ENCODE measurements at places on chromosomes 11 and 22.

DNA sequence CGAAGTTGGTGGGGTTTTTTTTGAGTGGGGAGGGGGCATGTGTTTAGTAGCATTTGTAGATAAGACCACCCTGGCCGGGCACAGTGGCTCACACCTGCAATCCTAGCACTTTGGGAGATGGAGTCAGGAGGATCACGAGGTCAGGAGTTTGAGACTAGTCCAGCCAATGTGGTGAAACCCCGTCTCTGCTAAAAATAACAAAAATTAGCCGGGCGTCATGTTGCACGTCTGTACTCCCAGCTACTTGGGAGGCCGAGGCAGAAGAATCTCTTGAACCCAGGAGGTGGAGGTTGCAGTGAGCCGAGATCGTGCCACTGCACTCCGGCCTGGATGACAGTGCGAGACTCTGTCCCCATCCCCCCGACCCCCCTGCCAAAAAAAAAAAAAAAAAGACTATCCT, 34.6 kb downstream of the CECR2 start:
- DNase-seq = no peak

- no peak for DNase-seq
These were observed 19.5 kb downstream of the TXN2 start for GRCh38 chr22:36461665-36462649.

- DNase-seq = no peak
These were observed 712 bp downstream of the IL2RB start for GRCh38 chr22:37148742-37149665.

DNA sequence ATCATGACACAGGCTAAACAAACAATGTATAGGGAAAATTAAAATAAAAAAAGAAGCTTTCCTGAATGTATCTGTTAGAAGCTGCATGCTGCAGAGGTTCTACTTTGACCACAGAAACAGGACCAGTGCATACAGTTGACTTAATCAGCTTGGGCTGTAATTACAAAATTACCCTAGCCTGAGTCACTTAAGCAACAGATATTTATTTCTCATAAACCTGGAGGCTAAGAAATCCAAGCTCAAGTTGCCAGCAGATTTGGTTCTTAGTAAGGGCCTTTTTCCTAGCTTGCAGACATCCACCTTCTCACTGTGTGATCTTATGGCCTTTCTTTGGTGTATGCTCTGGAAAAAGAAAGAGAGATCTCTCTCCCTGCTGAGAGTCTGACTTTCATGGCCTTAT, 946.5 kb upstream of the RAG2 start:
- DNase-seq = no peak

DNA sequence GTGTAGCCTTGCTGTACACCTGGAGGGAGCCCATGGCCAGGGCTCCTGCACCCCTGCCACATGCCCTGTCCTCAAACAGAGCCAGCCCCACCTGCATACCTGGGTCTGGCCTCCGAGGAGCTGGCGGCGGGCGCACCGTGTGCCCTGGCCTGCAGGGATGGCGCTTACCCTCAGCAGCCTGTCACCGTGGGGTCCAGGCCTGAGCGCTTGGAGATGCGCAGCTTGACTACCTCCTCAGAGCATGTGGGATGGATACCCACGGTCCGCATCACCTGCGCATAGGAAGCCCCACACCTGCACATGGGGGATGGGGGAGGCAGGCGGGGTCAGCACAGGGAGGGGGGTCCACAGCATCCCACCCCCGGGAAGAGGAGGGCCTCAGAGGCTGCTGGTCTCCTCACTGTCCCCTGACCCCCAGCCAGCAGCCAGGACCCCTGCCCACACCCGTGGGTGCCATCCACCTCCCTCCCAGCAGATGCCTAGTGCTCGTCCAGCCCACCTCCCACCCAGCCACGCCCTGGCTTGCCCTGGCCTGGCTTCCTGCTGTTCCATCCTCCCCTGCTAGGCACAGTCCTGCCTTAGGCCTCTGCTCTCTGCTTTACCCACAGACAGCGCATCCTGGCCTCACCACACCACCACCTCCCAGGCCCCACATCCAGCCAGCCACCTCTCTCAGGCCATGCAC, 22.4 kb upstream of the GNB1L start:
- DNase-seq = peak; percentile 80

DNA sequence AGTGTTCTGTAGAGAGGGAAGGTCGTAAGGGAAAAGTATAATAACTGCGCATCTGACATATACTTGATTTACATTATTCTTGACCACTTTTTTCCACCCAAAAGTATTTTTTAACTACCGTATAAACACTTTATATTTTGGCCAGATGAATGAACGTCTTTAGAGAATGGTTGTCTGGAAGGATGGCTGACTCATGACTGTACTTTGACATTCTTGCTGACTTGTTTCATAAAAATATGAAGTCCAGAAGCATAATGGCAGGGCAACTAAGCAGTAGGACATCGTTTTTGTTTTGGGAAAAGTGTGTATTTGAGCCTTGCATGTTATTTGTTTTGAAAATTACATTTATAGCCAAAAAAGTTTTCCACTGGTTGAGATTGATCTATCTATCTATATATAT, 110.0 kb downstream of the OSBP2 start:
- no peak for DNase-seq

DNA sequence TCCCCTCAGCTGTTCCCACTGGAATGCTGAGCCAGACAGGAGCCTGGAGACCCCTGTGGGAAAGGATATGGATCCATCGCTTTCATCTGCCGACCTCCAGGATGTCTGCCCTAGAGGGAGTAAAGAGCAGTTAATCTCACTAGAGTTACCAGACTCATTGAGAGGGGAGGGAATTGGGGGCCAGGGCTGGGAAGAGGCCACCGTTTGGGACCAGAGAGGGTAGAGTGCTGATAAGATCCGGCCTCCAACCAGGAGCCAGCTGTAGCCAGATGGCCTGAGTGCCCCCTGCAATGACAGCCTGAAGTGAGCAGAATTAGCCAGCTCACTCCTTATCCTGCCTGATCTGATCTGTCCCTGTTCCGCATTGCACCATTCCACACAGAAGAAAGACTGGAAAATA, 3.7 kb upstream of the APLNR start:
- no peak for DNase-seq

DNA sequence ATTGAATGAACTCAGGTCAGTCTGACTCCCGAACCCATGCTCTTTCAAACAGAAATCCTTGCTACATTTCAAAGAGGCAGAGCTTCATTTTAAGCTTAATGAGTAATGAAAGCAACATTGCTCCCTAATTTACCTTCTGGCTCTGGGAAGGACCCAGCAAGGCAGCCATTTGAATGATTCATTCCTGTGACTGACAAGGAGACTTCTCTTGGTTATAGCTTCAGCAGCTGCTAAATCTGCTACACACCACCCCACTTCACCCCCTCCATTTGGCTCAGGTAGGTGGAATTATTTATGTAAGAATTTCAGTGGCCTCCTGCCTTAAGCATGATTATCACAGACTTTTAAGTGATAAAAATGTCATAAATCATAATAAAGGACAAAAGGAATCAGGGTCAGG, 117.7 kb downstream of the KCNC1 start:
- DNase-seq = no peak

- DNase-seq = no peak
These were observed 29.1 kb upstream of the DLAT start for GRCh38 chr11:111996129-111996528.

GRCh38 chr11:131951121-131951520, 580.7 kb downstream of the NTM start:
- DNase-seq = no peak

- no peak for DNase-seq
These were observed 48.5 kb downstream of the GGTLC2 start for GRCh38 chr22:22692707-22693530.

DNA sequence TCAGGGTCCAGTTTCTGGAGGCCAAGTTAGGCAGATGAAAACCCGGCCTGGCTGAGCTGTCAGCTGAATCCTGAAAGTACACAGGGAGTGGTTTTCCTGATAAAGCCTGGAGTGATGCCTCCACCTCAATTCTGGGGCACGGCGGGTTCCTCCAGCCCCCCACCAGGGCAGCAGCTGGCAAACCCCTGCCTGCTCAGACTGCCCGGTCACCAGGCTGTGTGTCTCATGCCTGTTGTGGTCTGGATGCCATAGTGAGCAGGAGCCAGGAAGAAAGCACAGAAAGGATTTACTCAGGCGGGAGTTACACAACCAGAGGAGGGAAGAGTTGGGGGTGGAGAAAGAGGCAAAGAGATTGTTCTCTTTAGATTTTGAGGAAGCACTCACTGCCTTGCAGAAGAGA, 119.9 kb upstream of the RASSF10 start:
- DNase-seq = no peak

DNA sequence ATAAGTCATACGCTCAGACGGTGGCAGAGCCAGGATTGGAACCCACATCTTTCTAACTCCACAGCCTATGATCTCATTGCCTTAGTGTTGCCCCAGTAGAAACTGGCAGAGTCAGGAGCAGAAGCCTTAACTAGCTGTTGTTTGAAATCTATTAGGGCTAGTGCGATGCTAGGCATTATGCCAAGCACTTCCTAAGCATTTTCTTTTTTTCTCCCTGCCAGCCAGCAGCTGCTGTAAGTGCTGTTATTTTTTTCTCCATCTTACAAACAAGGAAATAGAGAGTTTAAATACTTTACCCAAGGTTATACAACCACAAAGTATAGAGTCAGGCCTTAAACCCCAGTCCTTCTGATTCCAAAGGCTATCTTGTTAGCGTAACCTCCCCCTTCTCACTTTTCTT, 161.0 kb upstream of the SORL1-AS1 start:
- no peak for DNase-seq

DNA sequence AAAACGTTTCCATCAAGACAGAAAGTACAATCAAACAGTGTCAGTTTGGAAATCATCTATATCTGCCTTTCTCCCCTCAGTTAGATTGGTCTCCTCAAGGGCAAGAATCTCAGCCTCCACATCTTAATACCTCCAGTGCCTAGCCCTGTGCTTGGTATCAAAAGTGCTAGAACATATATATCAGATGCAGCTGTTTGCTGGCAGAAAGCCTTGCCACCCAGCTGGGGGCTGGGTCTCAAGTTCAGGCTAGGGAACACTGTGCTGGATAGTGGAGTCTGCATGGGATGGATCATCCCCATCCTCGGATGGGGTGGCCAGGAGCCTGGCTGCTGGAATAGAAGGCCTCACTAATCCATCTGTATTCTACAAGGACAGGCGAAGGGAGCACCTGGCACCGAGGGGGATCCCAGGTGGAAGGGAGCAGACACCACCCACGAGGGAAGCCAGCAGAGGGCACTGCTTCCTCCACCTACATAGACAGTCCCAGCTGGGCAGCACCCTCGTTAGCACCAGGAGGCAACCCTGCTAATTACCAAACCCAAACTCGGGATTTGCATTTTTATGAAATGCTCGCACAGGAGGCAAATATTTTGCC, 602.2 kb downstream of the BUD13 start:
- DNase-seq = no peak

DNA sequence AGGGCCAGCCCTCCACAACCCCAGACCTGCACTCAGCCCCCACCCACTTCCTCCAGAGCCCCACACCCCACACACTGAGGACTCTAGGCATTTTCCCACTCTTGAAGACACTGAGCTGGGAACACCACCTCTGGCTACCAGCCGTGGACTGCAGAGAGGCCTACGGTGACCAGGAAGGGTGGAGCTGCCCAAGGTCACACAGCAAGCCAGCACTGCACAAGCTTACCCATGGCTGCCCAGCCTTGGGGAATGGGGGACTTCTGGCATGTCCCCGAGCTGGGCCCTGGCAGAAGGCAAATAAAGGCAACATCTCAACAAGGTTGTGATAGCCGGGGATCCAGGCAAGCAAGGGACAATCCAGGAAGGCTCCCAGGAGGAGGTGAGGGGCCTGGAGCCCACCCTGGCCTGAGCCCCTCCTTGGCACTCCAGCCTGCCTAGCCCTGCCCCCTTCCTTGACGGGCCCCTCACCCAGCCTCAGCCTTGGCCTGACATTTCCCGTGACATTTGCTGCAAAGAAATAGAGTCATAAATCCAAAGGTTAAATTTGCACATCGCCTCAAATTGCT, 5.5 kb downstream of the RTN4R start:
- DNase-seq = no peak

- no peak for DNase-seq
These were observed 87.6 kb upstream of the TIMP3 start for GRCh38 chr22:32713737-32714457.

DNA sequence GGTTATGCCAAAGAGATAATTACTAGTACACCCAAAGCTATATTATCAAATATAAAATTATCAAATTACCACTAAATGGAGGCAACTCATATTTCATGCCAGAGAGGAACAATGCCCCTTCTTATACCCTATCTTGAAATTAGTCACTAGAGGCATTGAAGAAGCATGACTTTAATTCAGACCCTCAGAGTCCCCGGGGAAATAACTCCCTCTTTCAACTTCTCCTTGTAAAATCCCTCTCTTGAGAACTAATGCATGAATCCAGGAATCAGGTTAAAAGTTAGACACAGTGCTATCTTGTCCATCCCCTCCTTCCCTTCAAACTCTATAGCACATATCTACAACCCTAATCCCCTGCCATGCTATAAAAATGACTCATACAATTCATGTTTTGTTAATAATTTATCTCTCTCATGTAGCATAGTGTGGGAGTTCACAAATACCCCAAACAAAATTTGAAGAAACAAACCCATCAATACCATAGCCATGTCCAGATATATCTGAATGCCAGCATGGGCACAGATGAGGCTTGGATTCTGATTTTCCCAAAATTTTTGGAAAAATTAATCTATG, 665.4 kb downstream of the KCNA4 start:
- no peak for DNase-seq

DNA sequence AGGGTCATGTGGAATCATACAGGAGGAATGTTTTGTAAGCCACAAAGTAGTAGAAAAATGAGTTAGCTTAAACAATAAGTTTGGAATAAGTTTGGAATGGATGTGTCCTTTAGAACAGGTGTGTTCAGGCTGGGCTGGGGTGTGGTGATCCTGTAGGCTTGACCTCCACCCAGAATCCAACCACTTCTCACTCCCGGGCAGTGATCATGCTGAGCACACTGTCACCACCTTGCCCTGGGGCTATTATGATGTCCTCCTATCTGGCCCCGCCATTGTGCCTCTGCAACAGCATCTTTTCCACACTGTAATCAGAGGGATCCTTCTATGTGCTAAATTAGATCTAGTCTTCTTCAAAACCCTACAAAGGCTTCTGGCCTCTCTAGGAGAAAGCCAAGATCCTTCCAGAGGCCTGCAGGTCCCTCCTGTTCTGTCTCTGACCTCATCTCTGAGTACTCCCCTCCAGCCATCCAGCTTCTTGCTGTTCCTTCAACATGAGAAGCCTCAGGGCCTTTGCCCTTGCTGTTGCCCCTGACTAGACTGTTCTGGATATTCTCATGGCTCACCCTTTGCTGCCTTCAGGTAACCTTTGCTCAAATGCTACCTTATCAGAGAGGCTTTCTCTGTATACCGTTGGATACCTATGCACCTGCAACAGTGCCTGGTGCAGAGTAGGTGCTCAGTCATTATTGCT, 18.8 kb upstream of the ACCSL start:
- DNase-seq = no peak

All from posterior vena cava (tissue), 2 donors.